Stimulated activated CD4-positive, alpha-beta T cell treated with anti-CD3 and anti-CD28 coated beads, Interleukin-1b, Interleukin-23, amount 100 ng/mL, for 1 hour (primary cell): ENCODE measurements at places on chromosomes 5 and 9.

GRCh38 chr5:57741336-57741735 is 258.7 kb upstream of the ACTBL2 start:
- no peak for DNase-seq

DNA sequence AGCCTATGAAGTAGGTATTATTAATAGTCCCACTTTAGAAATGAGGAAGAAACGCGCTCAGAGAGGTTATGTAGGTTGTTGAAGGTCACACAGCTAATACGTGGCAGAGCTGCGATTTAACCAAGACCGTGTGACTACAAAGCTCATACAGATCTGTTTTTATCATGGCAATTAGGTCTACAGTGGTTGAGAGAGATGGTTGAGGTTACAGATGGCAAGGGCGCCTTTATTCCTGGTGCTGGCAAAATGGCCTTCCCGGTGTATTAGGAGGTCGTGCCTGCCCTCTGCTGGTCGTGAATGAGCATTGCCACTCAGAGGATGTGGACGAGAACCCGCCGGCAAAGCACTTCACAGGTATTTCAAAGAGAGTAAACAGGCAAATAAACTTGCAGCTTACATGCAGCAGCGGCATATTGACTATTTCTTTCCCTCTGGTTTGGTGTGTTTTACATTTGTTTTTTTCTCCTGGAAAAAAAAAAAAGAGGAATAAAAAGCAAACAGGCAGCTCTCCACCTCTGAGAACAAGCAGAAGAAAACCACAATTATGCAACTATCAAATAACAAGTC is 65.3 kb upstream of the EGFLAM start:
- peak; percentile 21 for DNase-seq

- DNase-seq, result no peak
Observed at GRCh38 chr9:35937227-35937626, 20.7 kb downstream of the OR2S2 start.

GRCh38 chr5:73529081-73529480 is 30.8 kb downstream of the BTF3 start:
- DNase-seq, result no peak

DNA sequence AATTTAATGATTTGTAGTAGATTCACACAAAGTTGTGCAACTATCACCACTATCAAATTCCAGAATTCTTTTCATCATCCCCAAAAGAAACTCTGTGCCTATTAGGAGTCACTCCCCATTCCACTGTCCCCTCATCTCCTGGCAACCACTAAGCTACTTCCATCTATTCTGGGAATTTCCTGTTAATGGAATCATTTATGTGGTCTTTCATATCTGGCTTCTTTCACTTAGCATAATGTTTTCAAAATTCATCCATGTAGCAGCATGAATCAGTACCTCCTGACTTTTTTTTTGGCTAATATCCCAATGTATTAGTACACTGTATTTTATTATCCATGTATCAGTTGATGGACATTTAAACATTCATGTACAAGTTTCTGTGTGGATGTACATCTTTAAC is 157.6 kb downstream of the TTC39B start:
- DNase-seq, result no peak

- no peak for DNase-seq
Observed at GRCh38 chr9:83570359-83570758, 32.2 kb upstream of the FRMD3 start.

DNA sequence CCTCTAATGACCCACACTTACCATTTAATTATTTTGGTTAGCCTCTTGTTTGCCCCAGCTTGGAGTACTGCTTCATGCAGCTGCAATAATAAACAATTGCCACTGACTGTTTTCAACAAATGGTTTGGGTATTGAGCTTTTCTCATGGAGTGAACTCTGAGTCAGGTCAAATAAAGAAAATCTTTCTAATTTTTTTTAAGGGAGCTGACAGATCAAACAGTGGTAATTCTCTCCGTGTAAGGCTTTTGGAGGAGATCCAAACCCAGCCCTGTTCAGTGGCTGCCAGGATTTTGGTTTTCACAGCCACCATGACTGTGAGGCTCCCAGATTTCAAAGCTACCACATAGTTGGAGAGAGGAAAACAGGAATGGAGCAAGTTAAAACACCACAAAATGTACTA is 110.7 kb upstream of the EFNA5 start:
- DNase-seq, result no peak

- DNase-seq, result no peak
Observed at GRCh38 chr5:78504704-78505677, 143.6 kb downstream of the LHFPL2 start.

- no peak for DNase-seq
Observed at GRCh38 chr9:118701985-118702384, 667.2 kb downstream of the BRINP1 start.

GRCh38 chr5:117539692-117540091 is 965.1 kb upstream of the SEMA6A start:
- no peak for DNase-seq

DNA sequence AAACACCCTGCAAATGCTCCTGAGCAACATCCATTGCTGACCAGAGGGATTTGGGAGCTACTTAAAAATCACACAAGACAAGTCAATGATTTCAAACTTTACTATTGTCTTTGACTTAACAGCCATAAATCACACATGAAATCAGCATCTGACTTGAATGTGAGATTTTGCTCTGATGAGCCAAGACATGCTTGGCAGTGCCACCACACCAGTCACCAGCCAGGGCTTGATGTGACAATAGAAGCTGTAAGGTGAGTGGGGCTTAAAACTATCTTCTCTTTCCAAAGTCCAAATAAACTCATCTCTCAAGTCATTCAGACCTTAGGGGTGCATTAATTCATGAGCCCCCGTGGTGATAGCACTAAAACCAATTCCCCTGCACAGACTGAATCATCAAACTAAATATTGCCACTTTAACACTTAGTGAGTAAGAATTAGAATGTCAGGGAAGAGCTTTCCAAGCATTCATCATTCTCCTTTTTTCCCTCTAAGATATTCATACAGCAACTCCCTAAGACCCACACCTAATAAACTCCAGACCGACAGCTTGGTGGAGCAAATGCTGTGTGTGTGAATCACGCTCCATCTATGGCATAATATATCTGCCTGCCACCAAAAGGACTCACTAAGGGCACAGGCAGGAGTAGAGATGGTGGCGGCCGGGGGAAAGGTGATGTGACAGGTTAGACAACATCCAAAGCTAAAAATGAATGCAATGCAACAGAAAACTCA is 119.4 kb downstream of the SPOCK1 start:
- DNase-seq, result no peak

DNA sequence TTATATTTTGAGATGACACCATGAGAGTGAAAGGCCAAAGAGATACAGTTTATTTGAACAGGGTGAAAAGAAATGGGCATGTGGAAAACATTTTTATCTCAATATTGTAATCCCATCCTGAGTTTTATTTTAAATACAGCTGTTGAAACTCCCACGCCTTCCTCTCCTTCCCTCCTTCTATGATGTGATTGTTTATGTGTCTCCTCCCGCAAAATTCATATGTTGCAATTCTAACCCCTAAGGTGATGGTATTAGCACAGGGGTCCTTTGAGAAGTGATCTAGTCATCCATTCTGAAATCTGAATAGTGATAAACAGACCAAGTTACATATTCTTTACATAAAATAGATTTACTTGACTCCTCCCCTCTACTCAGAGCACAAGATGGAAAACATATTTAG is 1275.4 kb upstream of the C9orf72 start:
- DNase-seq, result no peak

GRCh38 chr5:111367115-111367514 is 142.9 kb downstream of the CAMK4 start:
- DNase-seq, result no peak

DNA sequence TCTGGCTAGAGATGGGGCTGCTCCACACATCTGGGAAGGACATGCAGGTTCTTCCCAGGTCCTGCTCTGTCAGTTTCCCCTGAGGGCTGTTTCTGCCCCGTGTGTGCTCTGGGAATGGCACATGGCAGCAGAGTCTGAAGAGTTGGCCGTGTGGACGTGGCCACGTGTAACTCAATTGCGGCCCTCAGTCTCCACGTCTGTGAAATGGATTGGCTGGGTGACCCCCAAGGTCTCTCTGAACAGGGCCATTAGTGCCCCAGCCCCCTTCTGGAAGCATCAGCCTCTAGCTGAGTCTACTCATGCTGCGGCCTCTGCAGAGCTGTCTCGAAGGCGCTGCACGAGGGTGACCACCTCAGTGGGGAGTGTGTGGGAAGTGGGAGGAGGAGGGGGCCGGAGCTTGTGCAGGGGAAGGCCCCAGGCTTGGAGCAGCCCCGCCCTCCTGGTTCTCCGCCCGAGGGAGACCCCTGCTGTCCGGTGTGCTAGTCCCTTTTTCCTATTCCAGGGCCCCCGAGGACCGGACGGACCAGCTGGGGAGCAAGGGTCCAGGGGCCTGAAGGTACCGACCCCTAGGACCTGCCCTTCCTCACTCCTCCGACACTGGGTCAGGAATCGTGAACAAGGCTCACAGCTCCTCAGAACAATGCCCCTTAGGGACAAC is 58.9 kb upstream of the ORM1 start:
- no peak for DNase-seq

- DNase-seq, result no peak
Observed at GRCh38 chr5:124869426-124870033, 123.1 kb upstream of the ZNF608 start.

- DNase-seq, result no peak
Observed at GRCh38 chr5:54902791-54903473, 82.5 kb downstream of the ESM1 start.

GRCh38 chr9:98484162-98484561 is 224.6 kb downstream of the GABBR2 start:
- DNase-seq, result no peak

GRCh38 chr9:123318961-123319421 is 37.0 kb upstream of the CRB2 start:
- no peak for DNase-seq

DNA sequence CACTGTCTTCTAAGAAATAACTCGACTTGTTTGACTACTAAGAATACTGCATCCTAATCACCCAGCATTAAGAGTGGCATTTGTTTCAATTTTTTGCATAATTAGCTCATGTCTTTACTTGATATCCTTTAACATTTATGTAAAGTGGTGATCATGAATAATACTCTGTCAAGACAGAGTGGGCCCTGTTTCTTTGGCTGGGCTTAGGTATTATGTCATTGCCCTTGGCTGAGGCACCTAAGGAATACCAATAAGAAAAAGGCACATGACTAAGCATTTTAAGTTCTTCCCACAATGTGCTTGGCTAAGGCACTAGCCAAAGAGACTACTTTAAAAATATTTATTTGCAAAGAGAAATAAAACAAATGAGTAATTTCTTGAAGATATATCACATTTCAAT is 308.1 kb downstream of the CTNND2 start:
- no peak for DNase-seq

- no peak for DNase-seq
Observed at GRCh38 chr5:158080112-158080511, 221.2 kb upstream of the CLINT1 start.

DNA sequence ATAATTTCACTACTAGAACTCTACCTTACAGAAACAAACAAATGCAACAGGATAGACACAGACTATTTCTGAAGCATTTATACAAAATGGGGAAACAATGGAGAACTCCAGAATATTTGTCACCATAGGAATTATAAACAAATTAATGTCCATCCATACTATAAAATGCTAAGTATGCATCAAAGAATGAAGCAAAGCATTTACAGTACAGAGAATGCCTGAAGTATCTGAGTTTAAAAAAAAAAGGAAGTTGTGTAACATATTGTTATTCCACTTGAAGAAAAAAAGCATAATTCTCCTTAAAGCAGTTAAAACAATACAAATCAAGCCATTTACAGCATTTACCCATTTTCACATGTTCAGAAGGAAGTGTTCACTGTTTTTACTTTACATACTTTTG is 53.0 kb downstream of the DROSHA start:
- DNase-seq, result no peak
